Activated CD4-positive, alpha-beta memory T cell treated with anti-CD3 and anti-CD28 coated beads for 36 hours (primary cell): ENCODE measurements at places on chromosomes 12 and 14. TPM values are rescaled to one million over a fixed set of nuclear protein-coding genes. Genes with fewer than 3 reads are reported as not detected.

BMAL2 gene
- total RNA-seq, result 15.2 TPM

CLEC2B gene
- total RNA-seq, result 13.7 TPM

OTX2 gene
- not detected for total RNA-seq

RND1 gene
- total RNA-seq, result 3.5 TPM

MYH6 gene
- total RNA-seq, result not detected
